NCI-H524 (cell line): ENCODE measurements at places on chromosomes 5 and 9.
A peak's percentile ranks its signal among the peaks of the same experiment; 100 is the strongest.

GRCh38 chr5:82347201-82347865 is 69.2 kb upstream of the RPS23 start:
- no peak for DNase-seq

DNA sequence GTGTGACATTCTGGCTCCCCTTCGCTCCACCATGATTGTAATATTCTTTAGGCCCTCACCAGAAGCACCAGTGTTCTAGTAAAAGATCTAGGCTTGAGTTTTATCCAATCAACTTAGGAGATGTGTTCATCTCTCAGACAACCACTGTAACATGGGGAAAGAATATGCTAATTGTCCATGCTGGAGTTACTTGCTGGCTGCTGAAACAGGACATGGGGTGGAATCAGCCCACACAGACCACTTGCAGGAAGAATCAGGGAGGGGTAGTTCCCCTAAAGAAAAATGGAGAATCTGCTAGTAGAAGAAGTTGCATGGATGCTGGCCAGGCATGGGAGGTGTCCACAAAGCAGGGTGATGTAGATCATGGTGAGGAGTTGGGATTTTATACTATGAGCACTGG is 86.2 kb downstream of the FEM1C start:
- DNase-seq: no peak

- no peak for DNase-seq
Observed at GRCh38 chr5:145101246-145101645, 733.9 kb downstream of the PRELID2 start.

- peak; percentile 5 for DNase-seq
Observed at GRCh38 chr9:79237861-79238260, 333.9 kb upstream of the TLE4 start.

- no peak for DNase-seq
Observed at GRCh38 chr5:140344683-140345423, 1.6 kb downstream of the HBEGF start.

DNA sequence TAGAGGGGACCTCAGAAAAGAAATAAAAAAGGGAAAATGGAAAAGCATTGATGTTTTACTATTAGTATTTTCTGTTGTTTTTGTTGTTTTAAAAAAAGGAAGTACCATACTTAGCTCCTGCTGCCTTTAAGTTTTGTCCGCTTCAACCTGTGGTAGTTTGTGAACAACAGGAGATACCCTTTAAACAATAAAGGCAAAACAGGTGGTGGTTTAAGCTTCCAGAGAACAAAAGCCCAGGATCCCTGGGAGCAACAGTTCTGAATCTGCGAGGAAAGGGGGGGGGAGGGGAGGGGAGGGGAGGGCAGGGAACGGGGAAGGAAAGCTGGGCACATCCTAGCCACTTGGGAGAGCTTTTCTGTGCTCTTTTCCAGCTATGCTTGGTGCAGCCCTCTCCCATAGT is 2.1 kb upstream of the PSIP1 start:
- DNase-seq: peak; percentile 13
